ENCODE measurements at places on chromosomes 13 and 19. TPM values are rescaled to one million over a fixed set of nuclear protein-coding genes. Genes with fewer than 3 reads are reported as not detected.

- H3K4me3 ChIP-seq, result no peak overlapping the region
- no peak overlapping the region for H3K27ac ChIP-seq
- no peak for DNase-seq
- no peaks in the 10 kb centered on the region for H3K27me3 ChIP-seq
- H3K4me1 ChIP-seq, result no peaks in the 10 kb centered on the region
Measured at GRCh38 chr19:18477042-18477779, 39.3 kb upstream of the ISYNA1 start.

GRCh38 chr13:90008707-90009149 lies 1338.8 kb upstream of the MIR17HG start:
- no peaks in the 10 kb centered on the region for H3K4me1 ChIP-seq
- no peak overlapping the region for H3K27ac ChIP-seq
- no peaks in the 10 kb centered on the region for H3K27me3 ChIP-seq
- H3K36me3 ChIP-seq, result no peaks in the 10 kb centered on the region
- DNase-seq, result peak; percentile 50

Gene ADGRE2
- total RNA-seq, result 1.4 TPM

Gene LAIR1
- total RNA-seq, result not detected

DNA sequence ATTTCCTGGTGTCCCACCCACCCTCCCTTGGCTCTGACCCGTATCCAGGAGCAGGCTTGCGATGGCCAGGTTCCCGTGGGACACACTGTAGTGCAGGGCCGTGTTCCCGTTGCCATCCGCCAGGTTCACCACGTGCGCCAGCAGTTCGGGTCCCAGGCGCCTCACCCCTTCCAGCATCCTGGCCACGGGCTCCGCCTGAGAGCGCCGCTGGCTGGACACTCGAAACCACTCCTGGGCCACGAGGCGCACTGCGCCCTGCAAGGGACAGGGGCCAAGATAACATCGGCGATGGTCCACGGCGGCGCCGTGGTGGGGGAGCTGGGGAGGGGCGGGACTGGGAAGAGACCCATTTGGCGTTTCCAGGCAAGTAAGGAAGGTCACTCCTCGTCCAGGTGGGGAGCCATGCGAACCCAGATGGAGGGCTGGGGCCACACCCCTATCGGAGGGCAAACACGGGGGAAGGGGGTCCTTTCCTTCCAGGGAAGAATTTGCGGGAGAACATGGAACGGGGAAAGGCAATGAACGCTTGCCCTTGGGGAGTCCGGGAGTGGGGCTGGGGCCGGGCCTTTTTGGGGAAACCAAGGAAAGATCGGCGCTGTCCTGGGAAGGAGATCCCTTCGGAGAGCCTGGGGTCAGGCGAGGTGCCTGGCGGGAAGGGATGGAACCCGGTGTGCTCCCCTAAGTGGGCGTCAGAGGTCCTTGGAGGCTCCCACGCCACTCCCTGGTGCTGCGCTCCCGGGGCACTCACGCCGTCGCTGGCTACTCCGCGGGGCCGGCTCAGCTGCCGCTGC lies 9.9 kb downstream of the KANK3 start:
- H3K36me3 ChIP-seq, result no peaks in the 10 kb centered on the region
- H3K27ac ChIP-seq, result no peak overlapping the region
- no peaks in the 10 kb centered on the region for H3K4me1 ChIP-seq
- H3K4me3 ChIP-seq, result peak overlapping the region; percentile 81

GRCh38 chr13:24004142-24004899 lies 107.0 kb upstream of the C1QTNF9B start:
- no peak overlapping the region for H3K4me3 ChIP-seq
- H3K27me3 ChIP-seq, result no peaks in the 10 kb centered on the region
- H3K27ac ChIP-seq, result no peak overlapping the region
- H3K36me3 ChIP-seq, result no peaks in the 10 kb centered on the region

Gene CBLC
- total RNA-seq, result 14.2 TPM

Gene NDUFA3
- 174 TPM for total RNA-seq

Gene DAZAP1
- total RNA-seq, result 265 TPM

- no peaks in the 10 kb centered on the region for H3K27me3 ChIP-seq
- H3K4me3 ChIP-seq, result no peak overlapping the region
- peaks cover 2% of the 10 kb centered on the region for H3K36me3 ChIP-seq
- DNase-seq, result no peak
- peaks cover 9% of the 10 kb centered on the region for H3K4me1 ChIP-seq
Measured at GRCh38 chr13:39485314-39485700, 117.7 kb downstream of the LHFPL6 start.

DNA sequence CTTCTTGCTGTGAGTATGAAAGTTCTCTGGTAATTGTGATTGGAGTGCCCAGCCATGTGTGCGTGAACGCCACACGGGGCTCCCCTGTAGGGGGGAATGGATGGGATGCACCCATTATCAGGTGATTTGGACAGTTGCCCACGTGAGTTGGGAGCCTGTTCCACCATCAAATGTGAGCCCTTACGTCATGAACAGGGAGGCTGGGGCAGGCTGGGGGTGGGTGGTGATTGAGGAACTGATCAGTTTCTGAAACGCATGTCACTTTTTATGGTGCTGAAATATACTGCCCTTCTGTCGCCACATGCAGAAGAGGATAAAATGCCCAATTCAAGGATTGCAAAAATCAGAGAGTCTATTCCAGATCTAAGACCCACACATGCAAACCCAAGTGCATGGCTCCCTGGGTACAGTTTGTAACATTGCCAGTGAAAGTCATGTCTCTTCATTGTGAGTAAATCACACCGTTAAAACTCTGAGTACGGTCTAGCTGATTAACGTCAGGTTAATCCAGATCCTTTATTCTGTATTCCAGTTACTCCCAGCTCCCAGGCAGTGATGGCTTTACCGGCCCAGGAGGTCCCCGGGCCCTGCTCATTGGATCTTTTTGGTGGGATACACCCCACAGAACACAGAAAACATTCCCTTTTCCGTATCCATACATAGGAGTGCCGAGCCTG lies 90.2 kb downstream of the RAB20 start:
- H3K27ac ChIP-seq, result no peak overlapping the region
- no peak overlapping the region for H3K4me3 ChIP-seq
- H3K36me3 ChIP-seq, result peaks cover 54% of the 10 kb centered on the region
- no peaks in the 10 kb centered on the region for H3K27me3 ChIP-seq
- H3K4me1 ChIP-seq, result no peaks in the 10 kb centered on the region

Gene C2CD4C
- 14.6 TPM for total RNA-seq

DNA sequence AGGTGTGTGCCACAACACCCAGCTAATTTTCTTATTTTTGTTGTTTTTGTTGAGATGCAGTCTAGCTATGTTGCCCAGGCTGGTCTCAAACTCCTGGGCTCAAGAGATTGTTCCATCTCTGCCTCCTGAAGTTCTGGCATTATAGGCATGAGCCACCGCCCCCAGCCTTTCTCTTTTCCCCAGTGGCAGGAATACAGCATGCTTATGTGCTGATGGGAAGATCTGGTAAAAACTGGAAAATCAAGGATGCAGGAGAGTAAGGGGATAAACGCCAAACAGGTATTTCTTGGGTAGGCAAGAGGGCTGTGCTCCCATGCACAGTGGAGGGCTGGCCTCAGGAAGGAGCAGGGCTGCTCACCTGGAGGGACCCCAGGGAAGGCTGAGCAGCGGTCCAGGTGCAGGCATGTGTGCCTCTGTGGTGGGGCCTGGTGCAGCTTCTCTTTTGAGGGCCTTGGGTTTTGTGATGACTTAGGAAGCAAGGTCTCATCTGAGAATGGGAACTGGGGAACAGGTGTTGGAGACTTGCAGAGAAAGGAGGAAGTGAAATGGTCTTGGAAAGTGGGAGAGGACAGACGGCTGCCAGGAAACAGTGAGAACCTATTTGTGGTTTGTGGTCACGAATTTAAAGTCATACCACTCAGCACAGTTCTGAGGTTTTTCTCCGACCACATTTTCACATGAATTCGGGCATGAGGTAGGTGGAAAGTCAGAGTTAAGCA lies 106.5 kb downstream of the TEX26 start:
- H3K27me3 ChIP-seq, result no peaks in the 10 kb centered on the region
- no peak overlapping the region for H3K4me3 ChIP-seq
- H3K27ac ChIP-seq, result no peak overlapping the region
- no peak for DNase-seq

- DNase-seq, result peak; percentile 44
- no peak overlapping the region for H3K4me3 ChIP-seq
- no peaks in the 10 kb centered on the region for H3K4me1 ChIP-seq
- H3K27me3 ChIP-seq, result no peaks in the 10 kb centered on the region
Measured at GRCh38 chr13:35714588-35715377, 238.3 kb upstream of the MAB21L1 start.

DNA sequence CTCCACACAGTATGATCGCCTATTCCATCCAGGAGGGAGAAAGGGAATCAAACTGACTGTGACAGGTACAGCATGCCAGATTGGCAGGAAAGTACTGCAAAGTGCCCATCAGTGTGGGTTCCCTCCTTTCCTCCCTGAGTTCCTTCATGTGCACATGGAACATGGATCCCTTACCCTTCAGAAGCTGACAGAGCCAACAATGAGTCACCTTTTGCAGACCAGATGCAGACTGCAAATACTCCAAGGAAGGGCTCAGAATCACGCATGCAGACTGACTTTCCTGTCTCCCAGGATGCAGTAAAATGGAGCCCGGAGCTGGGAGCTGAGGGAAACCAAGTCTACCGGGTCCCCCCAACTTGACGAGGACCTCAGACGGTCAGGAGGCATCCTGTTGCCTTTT lies 41.8 kb downstream of the SACS start:
- no peak overlapping the region for H3K4me3 ChIP-seq
- H3K36me3 ChIP-seq, result no peaks in the 10 kb centered on the region
- H3K4me1 ChIP-seq, result no peaks in the 10 kb centered on the region
- H3K27me3 ChIP-seq, result no peaks in the 10 kb centered on the region
- DNase-seq, result no peak

DNA sequence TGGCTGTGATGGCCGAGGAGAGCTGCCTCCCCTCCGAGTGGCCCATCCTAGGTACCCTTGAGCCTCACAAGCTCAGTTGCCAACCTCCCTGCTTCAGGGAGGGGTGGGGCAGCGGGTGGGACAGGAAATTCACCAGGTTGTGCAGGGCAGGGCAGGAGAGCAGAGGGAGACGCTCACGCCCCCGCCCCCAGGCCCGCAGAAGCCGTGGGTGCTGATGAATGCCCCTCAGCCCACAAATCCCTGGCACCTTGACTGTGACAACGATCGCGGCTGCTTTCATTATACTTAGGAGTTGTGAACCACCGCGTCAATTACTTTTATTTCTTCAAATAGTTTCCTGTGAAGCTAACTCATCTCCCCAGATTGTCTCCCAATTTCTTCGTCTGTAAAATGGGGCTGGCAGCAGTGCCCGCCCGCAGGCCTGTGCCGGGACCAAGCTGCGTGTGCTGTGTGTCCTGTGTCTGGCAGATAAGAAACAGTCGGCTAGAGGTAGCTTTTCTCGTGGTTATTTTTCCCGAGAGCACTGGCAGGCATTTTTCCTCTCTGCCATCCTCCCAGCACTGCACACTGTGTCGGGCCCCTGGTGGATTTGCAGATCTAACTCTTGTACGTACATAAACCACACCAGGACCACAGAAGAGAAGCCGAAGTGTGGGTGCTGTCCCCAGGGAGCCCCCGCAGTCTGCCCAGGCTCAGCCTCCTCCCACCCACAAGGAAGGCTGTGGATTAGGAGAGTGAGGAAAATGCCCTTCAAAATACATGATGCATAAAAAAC lies 7.9 kb upstream of the RASA3 start:
- H3K4me1 ChIP-seq, result no peaks in the 10 kb centered on the region
- H3K4me3 ChIP-seq, result no peak overlapping the region
- DNase-seq, result no peak
- peaks cover 6% of the 10 kb centered on the region for H3K36me3 ChIP-seq
- H3K27ac ChIP-seq, result no peak overlapping the region
- no peaks in the 10 kb centered on the region for H3K27me3 ChIP-seq

Gene GAPDHS
- total RNA-seq, result not detected

- no peak for DNase-seq
- no peaks in the 10 kb centered on the region for H3K27me3 ChIP-seq
- H3K27ac ChIP-seq, result no peak overlapping the region
- peaks cover under 1% of the 10 kb centered on the region for H3K4me1 ChIP-seq
- no peak overlapping the region for H3K4me3 ChIP-seq
- H3K36me3 ChIP-seq, result no peaks in the 10 kb centered on the region
Measured at GRCh38 chr13:106911627-106912026, 343.7 kb upstream of the ARGLU1 start.

Gene TECR
- total RNA-seq, result 162 TPM

- H3K27me3 ChIP-seq, result no peaks in the 10 kb centered on the region
- H3K4me1 ChIP-seq, result no peaks in the 10 kb centered on the region
- H3K27ac ChIP-seq, result no peak overlapping the region
- no peak for DNase-seq
- no peaks in the 10 kb centered on the region for H3K36me3 ChIP-seq
- no peak overlapping the region for H3K4me3 ChIP-seq
Measured at GRCh38 chr13:63107179-63107943, 1691.7 kb upstream of the PCDH20 start.

- no peaks in the 10 kb centered on the region for H3K36me3 ChIP-seq
- H3K27ac ChIP-seq, result no peak overlapping the region
- no peak overlapping the region for H3K4me3 ChIP-seq
- H3K4me1 ChIP-seq, result no peaks in the 10 kb centered on the region
Measured at GRCh38 chr13:101390461-101390860, 25.8 kb downstream of the NALCN start.

GRCh38 chr19:28150129-28150528 lies 1062.8 kb downstream of the UQCRFS1 start:
- no peaks in the 10 kb centered on the region for H3K36me3 ChIP-seq
- no peak overlapping the region for H3K27ac ChIP-seq
- no peak overlapping the region for H3K4me3 ChIP-seq
- no peaks in the 10 kb centered on the region for H3K4me1 ChIP-seq
- H3K27me3 ChIP-seq, result no peaks in the 10 kb centered on the region
- no peak for DNase-seq

- peaks cover 2% of the 10 kb centered on the region for H3K36me3 ChIP-seq
- no peak overlapping the region for H3K27ac ChIP-seq
- no peak for DNase-seq
- H3K27me3 ChIP-seq, result no peaks in the 10 kb centered on the region
- no peak overlapping the region for H3K4me3 ChIP-seq
- no peaks in the 10 kb centered on the region for H3K4me1 ChIP-seq
Measured at GRCh38 chr19:15524781-15525180, 16.5 kb downstream of the CYP4F22 start.

DNA sequence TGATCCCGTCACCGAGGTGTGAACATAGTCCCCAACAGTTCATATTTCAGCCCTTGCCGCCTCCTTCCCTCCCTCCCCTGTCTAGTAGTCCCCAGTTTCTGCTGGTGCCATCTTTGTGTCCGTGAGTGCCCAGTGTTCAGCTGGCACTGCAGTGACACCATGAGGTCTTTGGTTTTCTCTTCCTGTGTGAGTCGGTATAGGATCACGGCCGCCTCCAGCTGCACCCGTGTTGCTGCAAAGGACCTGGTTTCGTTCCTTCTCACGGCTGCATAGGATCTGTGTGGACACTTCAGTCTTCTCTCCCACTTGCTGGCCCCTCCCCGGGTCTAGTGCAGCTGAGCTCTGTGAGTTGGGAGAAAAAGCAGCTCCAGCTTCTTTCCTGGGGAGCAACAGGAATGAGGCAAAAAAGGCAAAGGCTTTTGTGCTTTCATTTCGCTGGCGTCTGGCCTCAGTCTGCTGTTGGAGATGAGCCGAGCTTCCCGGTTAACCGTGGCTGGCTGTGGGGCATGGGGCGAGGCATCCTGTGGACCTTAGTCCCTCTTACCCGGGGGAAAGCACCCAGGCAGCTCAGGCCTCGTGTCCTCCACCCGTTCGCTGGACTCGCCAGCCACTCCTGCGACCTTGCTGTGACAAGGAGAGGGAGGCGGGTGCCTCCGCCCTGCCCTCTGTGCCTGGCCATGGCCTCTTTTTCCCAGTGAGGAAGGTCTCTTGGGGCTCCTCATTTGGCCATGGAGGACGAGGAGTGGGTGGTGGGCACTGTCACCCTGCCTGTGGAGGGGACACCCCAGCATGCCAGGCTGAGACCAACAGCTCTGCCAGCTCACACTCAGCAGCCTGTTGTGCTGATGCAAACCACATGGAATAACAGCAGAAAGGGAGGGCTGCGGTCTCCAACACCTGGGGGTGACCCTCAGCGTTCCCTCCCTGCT lies 196.5 kb downstream of the TEX29 start:
- H3K27me3 ChIP-seq, result no peaks in the 10 kb centered on the region
- no peaks in the 10 kb centered on the region for H3K4me1 ChIP-seq
- DNase-seq, result peak; percentile 45
- H3K27ac ChIP-seq, result no peak overlapping the region
- no peak overlapping the region for H3K4me3 ChIP-seq
- peaks cover 2% of the 10 kb centered on the region for H3K36me3 ChIP-seq
